ENCODE measurements at places on chromosomes 12 and 14. TPM values are rescaled to one million over a fixed set of nuclear protein-coding genes. Genes with fewer than 3 reads are reported as not detected.

The LUM gene
- 299 TPM for total RNA-seq

The SLC38A4 gene
- total RNA-seq: 0.24 TPM

The BEGAIN gene
- total RNA-seq: 0.08 TPM

The GPR84 gene
- 0.13 TPM for total RNA-seq

The MUCL1 gene
- total RNA-seq: not detected

The MYH6 gene
- not detected for total RNA-seq

The SP1 gene
- total RNA-seq: 37.4 TPM

The LIN7A gene
- 7.5 TPM for total RNA-seq

The HCAR2 gene
- not detected for total RNA-seq

The CLEC2B gene
- 9.8 TPM for total RNA-seq

The HOXC13 gene
- total RNA-seq: not detected

The BIN2 gene
- total RNA-seq: not detected

The POTEG gene
- total RNA-seq: not detected

The TMTC1 gene
- 30.9 TPM for total RNA-seq

The TDRD9 gene
- not detected for total RNA-seq

The SVOP gene
- total RNA-seq: not detected

The OTX2 gene
- not detected for total RNA-seq

The CORO1C gene
- 74.1 TPM for total RNA-seq

The BATF gene
- not detected for total RNA-seq

The PTPRO gene
- 0.39 TPM for total RNA-seq

The AGAP2 gene
- 0.48 TPM for total RNA-seq

The KSR2 gene
- total RNA-seq: not detected

The TCL1A gene
- not detected for total RNA-seq

The NANOG gene
- total RNA-seq: not detected

The CCDC177 gene
- under 0.01 TPM for total RNA-seq

The LYSET gene
- 9.8 TPM for total RNA-seq

The PTCSC3 gene
- total RNA-seq: not detected

The MTHFD1 gene
- total RNA-seq: 38.7 TPM

The RHEBL1 gene
- 0.78 TPM for total RNA-seq

The TMEM121 gene
- total RNA-seq: 12.6 TPM

The PRR4 gene
- total RNA-seq: 1.3 TPM

The NID2 gene
- total RNA-seq: 178 TPM

The GPR68 gene
- total RNA-seq: under 0.01 TPM

The CRACR2A gene
- total RNA-seq: 4.5 TPM

The AQP2 gene
- total RNA-seq: not detected

The CBX5 gene
- total RNA-seq: 59.6 TPM

The BLTP3B gene
- 19.1 TPM for total RNA-seq

The EP400 gene
- 13.9 TPM for total RNA-seq

The MDGA2 gene
- not detected for total RNA-seq

The NPC2 gene
- 435 TPM for total RNA-seq

The PLEKHG7 gene
- 0.13 TPM for total RNA-seq

The SIX1 gene
- total RNA-seq: 2.4 TPM

The LHX5 gene
- total RNA-seq: not detected

The CLEC1B gene
- not detected for total RNA-seq

The SERPINA3 gene
- 66.7 TPM for total RNA-seq

The CIDEB gene
- total RNA-seq: 0.16 TPM

The KDM5A gene
- total RNA-seq: 24.2 TPM

The NGDN gene
- total RNA-seq: 30.1 TPM

The HPD gene
- total RNA-seq: 0.52 TPM

The PTGR2 gene
- total RNA-seq: 3.5 TPM

The OTOGL gene
- not detected for total RNA-seq

The TAS2R14 gene
- total RNA-seq: 1.9 TPM

The TMEM63C gene
- 0.65 TPM for total RNA-seq

The SRRM4 gene
- not detected for total RNA-seq

The RNASE3 gene
- total RNA-seq: not detected

The CLEC14A gene
- 3.4 TPM for total RNA-seq
